ENCODE measurements at places on chromosomes 16 and 17.
A peak's percentile ranks its signal among the peaks of the same experiment; 100 is the strongest.

DNA sequence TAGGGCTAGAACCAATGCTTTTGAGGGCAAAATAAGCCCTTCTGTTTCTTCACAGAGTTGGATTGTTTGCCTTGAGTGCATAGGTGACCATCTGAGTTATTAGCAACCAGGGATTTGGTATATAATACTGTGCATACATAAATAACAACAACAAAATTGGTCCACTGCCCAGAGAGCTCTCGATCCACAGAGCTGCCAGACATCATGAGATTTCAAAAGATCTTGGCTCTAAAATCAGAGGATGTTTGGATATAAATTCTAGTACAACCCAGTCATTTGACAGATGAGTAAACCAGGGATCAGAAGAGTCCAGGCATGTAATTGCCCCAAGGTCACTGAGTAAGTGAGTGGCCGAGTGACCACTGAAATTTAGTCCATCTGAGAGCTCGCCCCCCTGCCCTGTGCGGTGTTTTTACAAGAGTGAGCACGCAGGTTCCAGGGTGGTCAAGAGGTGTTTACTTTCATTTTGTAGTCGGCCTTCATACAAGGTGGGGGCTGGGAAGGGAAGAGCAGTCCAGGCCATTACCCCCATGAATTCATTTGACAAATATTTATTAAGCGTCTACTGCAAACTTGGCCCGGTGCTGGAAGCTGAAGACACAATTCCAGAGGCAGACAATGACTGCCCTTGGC is 1.8 kb upstream of the MT2A start:
- peak; percentile 98 for DNase-seq

GRCh38 chr16:79628501-79628975 is 28.0 kb upstream of the MAF start:
- no peak for DNase-seq

DNA sequence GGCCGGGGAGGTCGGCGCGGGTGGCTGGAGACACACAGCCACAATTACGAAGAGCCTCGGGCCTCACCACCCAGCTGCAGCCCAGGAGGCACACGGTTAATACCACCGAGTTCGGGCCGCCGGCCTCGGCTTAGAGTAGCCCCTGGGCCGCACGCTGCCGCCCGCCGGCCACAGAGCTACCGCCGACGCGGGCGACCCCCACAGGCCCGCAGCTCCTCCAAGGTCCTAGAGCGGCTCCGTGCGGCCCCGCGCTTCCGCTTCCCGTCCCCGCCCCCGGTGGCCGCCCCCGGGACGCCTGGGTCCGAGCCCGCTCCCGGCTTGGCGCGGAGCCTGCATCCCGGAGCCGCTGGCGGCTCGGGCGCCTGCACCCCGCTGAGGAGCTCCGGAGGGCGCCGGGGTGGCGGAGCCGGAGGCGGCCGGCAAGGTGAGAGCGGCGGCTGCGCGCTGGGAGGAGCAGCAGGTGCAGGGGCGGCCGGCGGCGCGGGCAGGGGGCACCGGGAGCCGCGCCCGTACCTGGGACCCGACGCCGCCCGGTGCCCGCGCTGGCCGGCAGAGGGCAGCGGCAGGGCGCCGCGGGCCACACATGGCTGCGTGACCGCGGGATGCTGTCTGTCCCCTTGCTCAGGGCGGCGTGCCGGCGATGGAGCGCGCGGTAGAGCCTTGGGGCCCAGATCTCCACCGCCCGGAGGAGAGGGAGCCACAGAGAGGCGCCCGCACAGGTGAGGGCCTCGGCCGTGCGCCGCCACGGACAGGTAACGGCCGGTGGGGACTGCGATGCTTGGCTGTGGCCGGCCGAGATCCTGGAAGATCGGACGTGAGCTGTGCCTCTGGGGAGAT is at the start of gene ZNF48:
ZNF48 (plus strand) TSS at position 266 of the 837 bp plus-strand sequence; CDS start at position 641, 375 bp downstream.
- peak; percentile 84 for DNase-seq

DNA sequence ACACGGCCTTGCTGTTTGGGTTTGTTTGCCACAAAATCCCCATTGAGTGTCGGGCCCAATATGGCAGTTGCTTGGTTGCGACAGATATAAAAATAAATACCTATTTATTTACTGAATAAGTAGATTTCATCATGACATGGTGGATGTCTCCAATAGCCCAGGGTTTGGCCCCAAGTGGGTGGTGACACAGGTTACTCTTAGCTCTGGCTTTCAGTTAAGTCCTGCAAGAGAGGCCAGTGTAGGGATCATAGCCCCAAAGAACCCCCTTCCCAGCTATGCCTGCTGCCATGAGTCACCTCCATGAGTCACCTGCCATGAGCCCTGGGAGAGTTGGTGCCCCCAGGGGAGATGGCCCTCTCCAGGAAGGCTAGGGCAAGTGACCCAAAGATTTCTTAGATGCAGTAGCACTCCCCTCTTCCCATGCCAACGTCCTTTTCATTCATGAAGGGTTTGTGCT is 78.7 kb upstream of the LGALS9 start:
- DNase-seq, result peak; percentile 22

DNA sequence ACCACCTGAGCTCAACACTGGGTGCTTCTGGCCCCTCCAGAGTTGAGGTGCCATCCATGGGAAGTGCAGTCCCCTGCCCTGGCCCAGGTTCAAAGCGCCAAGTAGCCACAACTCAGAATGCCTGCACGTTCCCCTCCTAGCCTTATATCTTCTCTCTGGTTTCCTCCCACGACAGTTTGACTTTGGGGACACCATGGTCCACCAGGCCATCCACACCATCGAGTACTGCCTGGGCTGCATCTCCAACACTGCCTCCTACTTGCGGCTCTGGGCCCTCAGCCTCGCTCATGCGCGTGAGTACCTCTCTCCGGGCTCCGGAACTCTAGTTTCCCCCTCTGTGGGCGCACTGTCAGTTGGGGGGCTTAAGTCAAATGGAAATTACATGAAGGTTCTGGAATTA is 22.4 kb upstream of the NAGLU start:
- no peak for DNase-seq

DNA sequence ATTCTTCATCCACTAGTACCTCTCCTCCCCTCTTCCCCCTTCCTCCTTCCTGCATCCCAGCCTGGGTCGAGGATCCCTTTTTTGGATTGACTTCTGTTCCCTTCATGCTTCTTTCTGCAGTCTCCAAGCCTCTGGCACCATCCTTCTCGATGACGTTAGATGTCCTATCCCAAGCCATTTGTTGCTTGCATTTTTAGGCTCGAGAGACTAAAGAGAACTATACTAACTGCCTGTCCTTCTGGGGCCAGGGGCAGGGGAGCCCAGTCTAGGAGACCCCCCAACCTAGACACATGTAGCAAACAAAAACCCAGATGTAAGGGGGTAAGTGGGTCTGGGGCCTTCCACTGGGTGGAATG is 23.9 kb downstream of the UNK start:
- DNase-seq, result no peak

DNA sequence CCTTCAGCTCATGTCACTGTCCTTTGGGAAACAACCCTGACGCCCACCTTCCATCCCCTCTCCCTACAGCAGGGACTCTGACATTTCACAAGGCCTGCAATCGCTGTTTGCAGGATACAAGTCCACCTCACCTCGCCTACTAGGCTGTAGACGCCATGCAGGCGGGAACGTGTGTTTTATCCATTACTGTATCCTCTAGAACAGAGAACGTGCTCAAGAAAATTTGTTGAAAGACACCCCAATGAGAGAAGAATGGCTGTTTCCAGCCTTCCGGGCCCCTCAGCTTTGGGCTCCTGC is 1.5 kb upstream of the TTYH2 start:
- DNase-seq, result no peak

DNA sequence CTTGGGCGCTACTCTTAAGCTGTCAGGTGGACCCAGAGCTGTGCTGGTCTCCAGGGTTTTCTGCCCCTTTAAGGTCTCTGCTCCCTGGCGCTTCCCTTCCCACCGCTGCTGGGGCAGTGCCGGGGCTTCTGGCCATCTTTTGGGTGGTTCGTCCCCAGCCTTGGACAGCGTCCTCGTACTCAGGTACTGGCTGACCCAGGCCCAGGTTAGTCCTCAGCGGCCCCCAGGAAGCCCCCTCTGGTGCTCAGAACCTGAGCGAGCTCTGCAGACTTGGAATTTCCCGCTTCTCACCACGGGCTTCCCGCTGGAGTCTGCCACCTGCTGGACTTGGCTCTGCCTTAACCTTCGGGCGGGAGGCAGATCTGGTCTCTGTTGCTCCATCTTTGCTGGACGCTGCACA is 94.1 kb upstream of the ZNF750 start:
- DNase-seq, result no peak

DNA sequence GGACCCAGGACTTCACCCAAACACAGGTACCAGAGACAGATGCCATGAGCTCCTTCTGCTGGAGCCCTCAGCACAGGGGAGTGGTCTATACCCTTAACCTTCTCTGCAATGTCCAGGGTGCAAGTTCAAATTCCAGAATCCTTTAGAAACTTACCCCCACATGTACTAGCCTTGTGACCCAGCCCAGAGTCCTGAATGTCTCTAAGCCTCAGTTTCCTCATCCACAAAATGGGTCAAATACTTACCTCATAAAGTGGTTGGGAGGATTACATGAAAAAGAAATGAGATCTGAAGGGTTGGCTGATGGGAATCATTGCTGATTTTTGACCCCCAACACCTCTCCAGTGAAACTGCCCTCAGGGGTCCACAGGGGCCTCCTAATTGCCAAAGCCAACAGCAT is 21.7 kb downstream of the COTL1 start:
- DNase-seq, result no peak

DNA sequence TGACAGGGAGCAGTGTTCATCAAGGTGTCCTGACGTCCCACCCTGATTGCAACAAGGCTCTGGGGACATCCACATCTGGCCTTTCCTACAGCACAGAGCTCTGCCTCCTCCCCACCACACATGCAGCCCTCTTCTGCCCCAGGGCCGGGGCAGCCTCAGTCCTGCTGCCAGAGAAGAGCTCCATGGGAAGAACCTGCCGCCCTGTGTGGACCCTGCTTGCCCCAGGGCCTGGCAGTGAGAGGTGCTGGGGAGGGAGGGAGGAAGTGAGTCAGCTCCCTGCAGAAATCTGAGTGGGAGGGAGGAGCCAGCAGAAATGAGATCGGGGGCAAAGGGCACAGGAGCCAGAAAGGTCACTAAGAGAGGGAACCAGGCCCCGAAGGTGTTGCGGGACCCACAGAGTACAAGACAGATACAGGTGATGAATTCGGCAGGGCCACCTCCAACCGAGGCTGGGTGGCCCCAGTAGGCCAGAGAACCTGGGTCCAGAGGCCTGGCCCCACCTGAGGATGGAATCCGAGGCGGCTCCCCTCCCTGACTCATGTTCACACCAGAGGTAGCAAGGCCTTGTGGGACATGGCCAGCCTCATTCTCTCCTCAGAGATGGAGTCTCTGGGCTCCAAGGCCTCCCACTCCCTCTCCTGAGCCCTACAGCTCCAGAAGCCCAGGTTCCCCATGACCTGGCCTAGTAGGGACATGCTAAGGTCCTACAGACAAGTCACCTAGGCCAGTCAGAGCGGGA is 24.8 kb downstream of the MYO18A start:
- peak; percentile 64 for DNase-seq

DNA sequence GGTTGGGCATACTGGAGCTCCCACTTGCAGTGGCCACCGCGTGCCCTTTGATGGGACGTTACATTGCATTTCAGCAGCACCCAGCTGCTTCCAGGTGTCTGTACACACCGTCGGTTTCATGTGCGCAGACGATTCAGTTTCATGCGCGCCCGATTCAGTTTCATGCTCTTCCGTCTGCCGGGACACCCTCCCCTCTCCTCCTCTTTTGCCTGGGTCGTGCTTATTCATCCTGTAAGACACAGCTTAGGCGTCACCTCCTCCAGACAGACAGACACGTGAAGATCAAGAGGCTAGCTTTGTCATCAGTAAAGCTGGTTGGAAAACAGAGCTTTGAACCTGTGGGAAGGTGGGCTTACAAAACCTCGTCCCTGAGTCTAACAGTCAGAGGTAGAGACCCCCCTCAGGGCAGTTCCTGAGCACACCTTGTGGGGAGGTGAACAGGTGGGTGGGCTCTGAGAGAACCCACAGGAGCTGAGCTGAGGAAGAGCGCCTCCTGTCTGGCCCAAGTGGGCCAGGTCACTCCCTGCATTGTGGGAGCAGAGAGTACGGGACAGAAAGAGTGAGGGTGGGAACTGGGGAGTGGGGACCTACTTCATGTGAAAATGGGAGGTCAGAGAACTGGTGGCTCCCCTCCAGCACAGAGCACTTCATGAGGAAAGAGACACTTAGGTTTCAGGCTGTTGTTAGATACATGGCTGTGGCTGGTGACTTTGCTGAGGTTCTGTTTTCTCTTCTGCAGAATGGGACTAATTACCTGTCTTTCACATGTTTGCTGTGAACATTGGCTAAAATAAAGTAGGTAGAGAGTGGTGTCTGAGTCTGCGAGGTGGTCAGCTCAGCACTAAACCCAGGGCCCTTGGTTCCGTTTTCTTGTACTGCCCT is 122.1 kb downstream of the SNX29 start:
- DNase-seq, result no peak

DNA sequence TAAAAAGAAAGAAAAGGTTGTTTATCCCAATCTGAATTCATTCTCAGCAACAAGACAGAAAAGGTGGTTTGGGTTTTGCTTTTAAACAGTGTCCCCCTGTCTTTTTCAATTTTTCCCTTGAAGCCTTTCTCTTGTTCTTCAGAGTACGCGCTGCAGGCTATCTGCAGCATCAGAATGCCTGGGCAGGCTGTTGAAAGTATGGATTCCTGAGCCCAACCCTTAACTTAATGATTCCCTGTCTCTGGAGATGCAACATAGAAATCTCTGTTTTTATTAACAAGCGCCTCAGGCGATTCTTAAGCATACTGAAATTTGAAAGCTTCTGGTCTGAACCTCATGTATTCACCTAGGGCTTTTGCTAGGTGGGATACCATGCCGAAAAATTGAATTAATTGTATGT is 32.1 kb downstream of the DGKE start:
- no peak for DNase-seq

- DNase-seq, result no peak
Observed at GRCh38 chr17:66897141-66897540, 62.2 kb downstream of the CACNG5 start.

GRCh38 chr17:63405741-63406261 is 40.3 kb downstream of the CYB561 start:
- peak; percentile 86 for DNase-seq

- DNase-seq, result no peak
Observed at GRCh38 chr16:68289621-68290329, 21.0 kb downstream of the SLC7A6OS start.

DNA sequence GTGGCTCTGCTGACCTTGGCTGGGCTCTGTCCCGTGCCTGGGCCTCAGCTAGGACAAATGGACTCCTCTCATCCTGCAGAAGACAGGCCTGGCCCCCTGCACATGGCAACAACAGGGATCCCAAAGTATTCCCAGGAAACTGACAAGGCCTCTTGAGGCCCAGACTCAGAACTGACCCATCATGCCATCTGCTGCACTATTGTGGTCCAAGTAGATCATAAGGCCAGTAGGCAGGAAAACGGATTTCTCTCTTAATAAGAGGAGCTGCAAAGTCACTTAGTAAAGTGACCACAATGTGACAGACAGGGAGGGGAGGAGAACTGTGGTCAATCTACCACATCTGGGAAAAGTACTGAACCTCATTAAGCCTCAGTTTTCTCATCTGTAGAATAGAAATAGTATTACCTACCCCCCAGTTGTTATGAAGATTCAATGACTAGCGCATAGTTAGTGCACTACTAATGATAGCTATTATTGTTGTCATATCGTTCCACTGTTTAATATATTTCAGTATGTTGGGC is 62.1 kb upstream of the TNRC6A start:
- no peak for DNase-seq

- DNase-seq, result no peak
Observed at GRCh38 chr16:17491140-17491662, 20.4 kb upstream of the XYLT1 start.

Data from HCEC 1CT (cell line).